Tongue (tissue), 3 donors: ENCODE measurements at places on chromosomes 7 and 10. TPM values are rescaled to one million over a fixed set of nuclear protein-coding genes. Genes with fewer than 3 reads are reported as not detected.

DNA sequence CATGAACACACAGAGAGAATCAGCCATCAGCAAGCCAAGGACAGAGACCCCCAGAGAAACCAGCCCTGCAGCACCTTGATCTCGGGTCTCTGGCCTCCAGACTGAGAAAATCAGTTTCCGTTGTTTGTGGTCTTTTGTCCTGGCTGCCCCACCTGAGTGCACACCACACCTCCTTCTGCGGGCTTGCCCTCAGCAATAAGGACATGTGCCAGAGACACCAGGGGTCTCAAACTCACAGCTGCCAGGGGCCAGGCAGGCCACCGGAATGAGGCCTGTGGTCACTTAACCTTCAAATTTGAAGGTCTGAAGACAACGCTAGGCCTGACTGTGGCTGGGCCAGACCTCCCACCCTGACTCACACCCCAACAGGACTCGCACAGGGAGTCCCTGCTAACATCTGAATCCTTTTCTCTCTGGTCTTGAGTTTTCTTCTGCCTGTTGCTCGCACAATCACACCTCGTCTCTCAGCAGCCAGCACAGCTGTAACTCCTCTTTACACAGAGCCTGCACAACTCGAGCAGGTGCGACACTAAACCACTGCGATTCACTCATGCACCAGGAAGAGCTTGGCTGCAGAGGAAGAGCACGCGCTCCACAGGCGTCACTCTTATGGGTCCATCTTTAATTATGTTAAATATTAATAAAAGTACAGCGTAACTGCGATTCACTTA is 86.2 kb downstream of the CHST15 start:
- peak; percentile 47 for DNase-seq

DNA sequence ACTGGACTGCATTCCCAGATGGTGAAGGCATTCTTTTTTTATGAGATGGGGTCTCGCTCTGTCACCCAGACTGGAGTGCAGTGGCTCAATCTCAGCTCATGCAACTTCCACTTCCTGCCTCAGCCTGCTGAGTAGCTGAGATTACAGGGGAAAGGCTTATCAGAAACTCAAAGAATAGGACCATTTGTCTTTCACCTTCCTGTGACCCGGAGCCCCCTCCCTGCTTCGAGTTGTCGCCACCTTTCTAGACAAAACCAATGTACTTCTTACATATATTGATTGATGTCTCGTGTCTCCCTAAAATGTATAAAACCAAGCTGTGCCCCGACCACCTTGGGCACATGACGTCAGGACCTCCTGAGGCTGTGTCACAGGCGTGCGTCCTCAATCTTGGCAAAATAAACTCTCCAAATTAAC is 1.8 kb upstream of the METTL27 start:
- no peak for DNase-seq

DNA sequence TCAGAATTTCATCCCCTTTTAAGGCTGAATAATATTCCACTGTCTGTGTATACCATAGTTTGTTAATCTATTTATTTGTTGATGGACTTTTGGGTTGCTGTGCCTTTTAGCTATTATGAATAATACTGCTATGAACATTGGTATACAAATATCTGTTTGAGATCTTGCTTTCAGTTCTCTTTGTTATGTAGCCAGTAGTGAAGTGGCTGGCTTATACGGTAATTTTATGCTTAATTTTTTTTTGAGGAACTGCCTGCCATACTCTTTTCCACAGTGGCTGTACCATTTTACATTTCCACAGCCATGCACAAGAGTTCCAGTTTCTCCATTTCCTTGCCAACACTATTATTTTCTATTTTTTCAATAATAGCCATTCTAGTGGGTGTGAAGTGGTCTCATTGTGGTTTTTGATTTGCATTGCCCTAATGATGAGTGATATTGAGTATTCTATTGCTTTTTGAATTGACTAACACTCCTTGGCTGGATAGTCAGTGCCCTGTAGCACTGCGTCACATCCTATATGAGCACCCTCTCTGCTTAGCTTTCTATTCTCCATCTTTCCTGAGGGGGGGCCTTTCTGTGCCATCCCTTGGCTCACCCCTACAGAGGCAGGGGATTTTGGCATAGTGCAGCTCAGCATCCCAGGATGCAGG is 29.4 kb upstream of the RAPGEF5 start:
- no peak for DNase-seq

GRCh38 chr7:155461631-155462030 is 3.7 kb downstream of the EN2 start:
- no peak for DNase-seq

- DNase-seq, result no peak
These were observed 17.0 kb upstream of the ADAMTS14 start for GRCh38 chr10:70655316-70655715.

DNA sequence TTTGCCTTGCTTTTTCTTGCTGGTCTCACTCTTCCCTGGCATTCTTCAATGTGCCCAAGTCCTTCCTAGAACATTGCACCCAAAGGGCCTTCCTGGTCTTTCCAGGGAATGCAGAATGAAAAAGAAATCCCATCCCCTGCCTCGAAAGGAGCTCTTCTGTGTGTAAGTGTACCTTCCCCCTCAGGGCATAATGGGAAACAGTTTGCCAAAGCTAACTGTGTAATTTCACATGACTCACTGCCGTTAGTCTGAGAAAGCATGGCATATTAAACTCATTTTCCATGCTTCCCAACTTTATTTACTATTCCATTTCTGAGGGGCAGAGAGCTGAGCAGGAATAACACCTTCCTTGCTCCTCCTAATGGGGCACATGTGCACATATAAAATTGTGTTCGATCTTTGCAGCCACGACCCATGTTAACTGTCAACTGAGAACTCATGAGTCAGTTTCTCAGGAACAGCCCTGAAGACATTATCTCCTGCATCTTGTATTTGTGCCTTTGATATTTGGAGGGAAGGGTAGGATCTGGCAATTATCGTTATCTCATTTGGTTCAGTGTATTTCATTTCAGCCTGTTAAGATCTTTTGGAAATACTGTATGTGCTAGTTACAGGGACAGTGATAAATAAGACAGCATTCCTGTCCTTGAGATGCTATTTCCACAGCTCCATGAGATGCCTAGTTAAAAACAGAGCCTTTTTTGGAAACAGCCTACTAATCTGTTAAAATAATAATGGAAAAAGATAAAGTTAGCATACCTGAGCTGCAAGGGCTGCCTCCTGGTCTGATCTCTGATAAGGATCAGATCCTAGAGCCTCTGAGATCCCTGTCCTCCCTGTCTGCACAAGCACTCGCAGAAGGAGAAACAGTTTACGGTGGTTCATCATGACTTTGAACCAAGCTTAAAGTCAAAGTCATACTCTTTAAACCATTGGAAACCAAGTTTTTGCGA is 42.3 kb downstream of the IKZF1 start:
- DNase-seq, result no peak

DNA sequence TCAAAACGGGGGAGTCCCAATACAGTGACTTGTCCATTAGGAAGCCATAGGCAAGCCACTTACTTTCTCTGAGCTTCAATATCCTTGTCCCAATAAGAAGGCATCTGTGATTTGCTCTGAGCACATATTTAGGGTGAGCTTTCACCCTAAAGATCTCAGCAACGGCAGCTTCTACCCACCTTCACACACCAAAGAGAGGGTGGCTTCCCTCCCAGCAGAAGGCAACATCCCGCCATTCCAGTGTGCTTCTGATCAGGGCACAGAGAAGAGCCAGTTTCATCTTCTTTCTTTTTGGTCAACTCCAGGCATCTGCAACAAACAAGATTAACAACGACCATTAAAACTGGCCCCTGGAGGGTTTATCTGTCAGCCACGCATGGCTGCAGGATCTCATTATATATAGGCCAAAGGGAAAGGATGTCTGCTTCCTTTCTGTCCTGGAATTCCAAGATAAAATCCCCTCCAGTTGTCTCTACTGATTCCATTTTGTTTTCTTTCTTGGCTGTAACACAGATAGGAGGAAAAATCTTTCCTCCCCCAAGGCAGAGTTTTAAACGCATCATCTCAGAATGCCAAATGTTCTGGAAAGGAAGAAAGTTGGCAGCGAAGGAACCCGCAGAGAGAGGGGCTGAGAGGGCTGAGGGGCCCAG is 491 bp upstream of the SH2D4B start:
- DNase-seq, result peak; percentile 41

DNA sequence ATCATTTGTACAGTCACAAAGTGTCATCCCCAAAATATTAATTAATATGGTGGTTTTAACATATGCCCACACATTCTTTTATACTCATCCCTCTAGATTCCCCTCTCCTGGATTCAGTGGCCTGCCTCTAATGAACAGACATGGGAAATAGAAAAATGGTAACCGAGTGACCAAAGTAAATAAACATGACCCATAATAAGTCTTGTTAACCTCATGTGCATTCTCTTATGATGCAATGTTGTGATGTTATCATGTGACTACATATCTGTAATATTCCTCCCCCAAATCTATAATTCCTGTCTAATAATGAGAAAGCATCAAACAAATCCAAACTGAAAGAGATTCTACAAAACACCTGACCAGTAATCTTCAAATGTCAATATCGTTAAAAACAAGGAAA is 164.5 kb upstream of the PRSS1 start:
- no peak for DNase-seq

DNA sequence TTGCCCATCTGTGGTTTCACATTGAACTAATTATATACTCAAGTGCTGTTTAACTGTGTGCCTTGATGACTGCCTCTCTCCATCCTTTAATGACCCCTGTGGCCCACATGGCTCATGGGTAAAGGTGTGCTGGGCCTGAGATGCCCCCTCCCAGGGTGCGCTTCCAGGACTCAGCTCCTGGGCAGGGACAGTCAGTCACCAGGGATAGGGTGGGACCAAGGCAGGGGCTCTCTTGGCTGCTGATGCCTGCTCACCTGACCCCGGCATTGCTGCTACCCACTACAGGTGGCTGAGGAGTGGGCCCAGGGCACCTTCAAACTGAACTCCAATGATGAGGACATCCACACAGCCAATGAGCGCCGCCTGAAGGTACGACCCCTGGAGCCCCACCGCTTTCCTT is 6.5 kb downstream of the ASL start:
- DNase-seq, result no peak

- no peak for DNase-seq
These were observed 42.9 kb upstream of the PSAP start for GRCh38 chr10:71893920-71894319.

DNA sequence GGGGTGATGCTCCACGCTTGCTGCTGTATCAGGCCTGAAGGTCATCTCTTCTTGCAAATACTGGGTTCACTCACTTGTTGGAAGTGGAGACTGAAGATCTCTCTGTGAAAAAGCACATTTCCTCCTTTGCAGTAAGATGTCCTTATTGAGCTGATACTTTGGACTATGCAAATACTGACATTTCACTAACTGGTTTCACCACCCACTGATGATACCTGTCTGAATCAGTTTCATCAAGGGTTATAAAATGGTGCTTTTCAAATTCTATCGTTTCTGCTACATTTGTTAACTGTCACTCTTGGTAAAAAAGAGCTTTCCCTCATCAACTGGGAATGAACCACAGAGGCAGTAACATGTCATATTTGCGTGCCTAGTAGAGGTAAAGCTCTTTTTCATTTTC is 35.5 kb downstream of the RAB19 start:
- no peak for DNase-seq

GRCh38 chr7:113790025-113790424 is 128.8 kb downstream of the PPP1R3A start:
- DNase-seq, result no peak

GRCh38 chr7:28433699-28434219 is 21.4 kb downstream of the CREB5 start:
- DNase-seq, result no peak

GRCh38 chr10:88507826-88508453 is 75.2 kb downstream of the RNLS start:
- DNase-seq, result no peak

DNA sequence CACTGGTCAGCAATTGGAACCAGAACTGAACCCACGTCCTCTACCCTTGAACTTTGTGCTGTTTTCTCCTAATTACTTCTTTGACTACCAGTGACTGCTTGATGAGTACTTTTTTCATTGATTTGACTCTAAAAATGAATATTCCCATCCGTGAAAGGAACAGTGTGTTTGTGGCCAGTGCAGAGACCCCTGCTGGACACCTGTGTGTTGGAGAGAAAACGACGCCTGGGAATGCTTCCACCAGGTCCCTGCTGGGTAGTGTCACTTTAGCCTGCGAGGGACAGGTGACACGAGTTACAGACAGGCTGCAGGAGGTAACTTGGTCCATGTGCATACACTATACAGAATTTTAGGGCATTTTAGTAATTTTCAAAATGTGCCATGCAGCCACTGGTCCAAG is 6.8 kb upstream of the GJD4 start:
- no peak for DNase-seq

- DNase-seq, result no peak
These were observed 3.7 kb downstream of the PLXNA4 start for GRCh38 chr7:132572526-132572925.

Gene NAT16
- total RNA-seq, result not detected

Gene ABCC2
- 0.72 TPM for total RNA-seq

Gene ZNF107
- 6.2 TPM for total RNA-seq

Gene CHAT
- total RNA-seq, result not detected

Gene TMEM254
- 7.3 TPM for total RNA-seq

Gene FOXI2
- total RNA-seq, result not detected
